ENCODE measurements at places on chromosomes 7 and 10.

DNA sequence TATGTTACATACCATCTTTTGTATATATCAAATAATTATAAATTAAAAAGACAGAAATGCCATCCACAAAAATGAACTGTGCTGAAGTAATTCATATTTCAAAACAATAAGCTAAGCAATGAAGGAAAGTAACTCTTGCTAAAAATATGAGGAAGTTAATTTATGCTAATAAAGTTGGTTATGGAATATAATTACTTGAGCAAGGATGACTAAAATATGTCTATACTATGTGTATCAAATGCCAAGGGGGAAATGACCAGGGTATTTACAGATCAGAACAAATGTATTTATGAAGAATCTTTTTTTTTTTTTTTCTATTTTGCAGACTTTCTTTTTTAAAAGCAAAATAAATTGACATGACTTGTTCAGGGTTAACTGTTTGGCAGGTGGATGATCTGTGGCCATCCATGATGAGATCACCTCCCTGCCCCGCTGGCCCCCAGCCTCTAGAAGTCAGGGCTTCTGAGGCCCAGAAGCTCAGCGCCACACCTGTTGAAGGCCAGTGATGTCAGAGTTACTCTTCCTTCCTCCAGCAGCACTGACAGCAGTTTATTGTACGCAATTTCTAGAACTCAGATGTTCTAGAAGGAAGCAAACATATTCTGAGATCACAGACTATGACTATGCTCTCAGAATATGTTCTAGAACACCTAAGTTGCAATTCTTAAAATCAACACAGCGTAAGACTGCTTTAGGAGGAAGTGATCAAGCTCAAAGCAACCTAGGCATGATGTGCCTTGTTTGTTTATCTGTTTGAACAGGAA, 196.1 kb upstream of the KLF14 start:
- DNase-seq: no peak

DNA sequence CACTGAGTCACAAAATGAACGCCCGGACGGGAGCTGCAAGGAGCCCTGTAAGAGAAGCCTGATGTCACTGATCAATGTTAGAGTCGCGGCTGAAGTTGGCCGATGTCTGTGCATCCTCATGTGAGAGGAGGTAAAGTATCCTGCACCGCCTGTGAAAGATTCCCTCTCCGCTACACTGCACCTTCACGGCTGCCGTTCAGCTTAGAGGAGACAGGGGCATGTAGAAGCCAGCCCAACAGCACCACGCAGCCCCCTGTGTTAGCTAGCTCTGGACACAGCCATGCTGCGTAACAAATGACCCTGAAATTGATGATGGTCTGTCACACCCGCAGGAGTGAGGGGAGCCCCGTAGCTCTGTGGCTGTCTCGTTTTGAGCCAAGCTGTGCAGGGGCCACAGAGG, 81.5 kb upstream of the DIP2C start:
- DNase-seq: no peak

DNA sequence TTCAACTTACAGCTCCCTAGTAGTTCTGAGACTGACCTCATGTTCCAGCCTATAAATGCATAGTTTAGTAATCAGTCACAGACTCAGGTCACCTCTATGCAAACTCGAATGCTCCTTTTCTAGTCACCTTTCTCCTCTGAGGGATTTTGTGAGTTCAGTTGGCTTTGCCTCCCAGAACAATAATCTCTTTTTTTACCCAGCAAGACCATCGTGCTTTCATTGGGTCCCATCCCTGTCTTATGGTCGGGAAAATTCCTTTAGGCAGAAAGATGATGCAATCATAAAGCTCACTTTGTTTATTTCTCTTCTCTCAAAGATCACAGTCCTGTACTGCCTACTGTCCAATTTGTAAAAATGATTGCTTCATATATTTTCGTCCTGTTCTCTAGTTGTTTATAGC, 38.4 kb downstream of the TWIST1 start:
- no peak for DNase-seq

DNA sequence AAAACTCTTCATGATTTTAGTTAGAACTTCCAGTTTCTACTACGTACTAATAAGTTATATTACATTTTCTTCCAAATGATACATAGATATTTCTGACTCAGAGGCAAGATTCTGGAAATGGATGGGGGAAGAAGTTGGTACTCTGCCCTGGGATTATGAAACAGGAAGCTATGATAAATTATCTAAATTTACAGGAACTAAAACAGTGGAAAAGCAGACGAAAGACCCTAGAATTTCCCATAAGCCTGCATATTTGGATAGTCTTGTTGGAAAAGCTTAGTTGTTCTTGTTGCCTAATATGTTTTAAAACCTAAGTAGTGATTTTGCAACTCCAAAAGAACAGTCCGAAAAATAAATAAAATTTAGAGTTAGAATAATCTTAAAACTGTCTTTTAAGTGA, 21.8 kb downstream of the CFAP69 start:
- DNase-seq: no peak

- no peak for DNase-seq
Measured at GRCh38 chr7:53904355-53904754, 637.8 kb upstream of the VSTM2A start.

DNA sequence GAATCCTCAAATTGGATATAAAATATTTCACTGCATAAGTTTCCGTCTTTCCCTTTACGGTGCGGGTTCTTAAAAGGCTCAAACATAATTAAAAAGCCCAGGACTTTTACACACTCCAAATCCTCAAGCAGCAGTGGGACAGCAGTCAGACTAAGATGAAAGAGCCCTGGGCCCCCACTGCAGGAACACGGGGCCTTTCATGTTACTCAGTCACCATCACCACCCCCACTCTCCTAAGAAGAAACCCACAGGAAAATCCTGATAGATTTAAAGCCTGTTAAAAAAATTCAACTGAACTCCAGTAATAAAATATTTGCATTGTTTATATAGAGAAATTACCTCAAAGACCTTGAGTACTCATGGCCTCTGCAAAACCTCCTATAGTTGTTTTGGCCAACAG, 74.0 kb upstream of the TRIL start:
- DNase-seq: no peak

DNA sequence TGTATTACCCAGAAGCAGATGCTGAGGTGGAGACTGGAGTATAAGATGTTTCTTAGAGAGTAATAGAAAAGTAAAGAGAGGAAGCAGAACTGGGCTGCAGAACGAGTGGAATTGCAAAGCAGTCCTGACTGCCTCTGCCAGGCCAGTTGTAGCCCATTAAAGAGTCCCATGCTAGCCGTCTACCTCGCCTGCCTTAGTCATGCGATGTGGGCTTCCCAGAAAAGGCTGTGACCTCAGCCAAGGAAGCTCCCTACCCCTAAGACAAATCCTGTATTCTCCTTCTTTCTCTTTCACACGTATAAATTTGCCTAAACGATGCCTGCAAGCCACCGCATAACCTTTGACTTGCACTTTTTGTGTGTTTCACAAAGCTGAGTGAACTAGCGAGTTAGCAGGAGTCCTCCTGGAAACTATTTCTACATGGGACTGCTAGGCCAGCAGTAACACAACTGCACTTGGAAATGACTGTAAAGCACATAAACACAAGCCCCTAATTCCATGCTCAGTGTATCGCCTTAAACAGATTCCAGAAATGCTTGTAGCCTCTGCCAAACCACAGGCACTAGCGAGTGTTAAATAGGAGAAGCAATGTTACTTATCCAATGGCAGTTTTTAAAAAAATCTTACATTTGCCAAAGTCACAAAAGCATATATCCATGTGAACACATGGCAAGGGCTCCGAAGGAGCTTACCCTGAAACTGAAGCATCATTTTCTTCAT, 47.4 kb upstream of the GNAI1 start:
- DNase-seq: no peak
